ENCODE measurements at places on chromosomes 5 and 9.

- no peak for DNase-seq
Observed at GRCh38 chr9:7439355-7439995, 360.1 kb downstream of the DMAC1 start.

DNA sequence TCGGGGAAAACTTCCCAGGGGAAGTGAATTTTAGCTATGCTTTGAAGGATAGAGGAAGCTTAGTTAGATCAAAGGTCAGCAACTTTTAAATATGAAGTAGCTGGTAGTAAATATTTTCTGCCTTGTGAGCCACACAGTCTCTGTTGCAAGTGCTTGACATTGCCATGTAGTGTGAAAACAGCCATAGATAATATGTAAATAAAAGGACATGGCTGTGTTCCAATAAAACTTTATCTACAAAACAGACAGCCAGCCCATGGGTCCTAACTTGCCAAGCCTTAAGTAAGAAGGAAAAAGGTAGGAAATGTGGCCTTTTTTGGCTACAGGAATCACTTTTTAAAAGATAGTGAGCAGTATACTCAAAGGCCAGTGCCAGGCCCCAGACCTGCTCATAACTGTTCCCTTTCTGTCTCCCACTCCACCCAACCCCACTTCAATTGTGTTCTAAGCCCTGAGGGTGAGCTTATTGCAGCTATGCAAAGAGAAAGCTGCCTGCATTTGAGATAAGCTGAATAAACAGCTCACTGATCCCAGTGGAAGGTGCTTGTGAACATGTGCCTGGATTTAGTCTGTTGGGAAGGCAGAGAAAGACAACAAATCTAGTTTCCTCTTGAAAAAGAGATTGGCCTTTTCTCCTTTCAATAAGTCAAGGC lies 113.0 kb upstream of the TRIM32 start:
- no peak for DNase-seq

DNA sequence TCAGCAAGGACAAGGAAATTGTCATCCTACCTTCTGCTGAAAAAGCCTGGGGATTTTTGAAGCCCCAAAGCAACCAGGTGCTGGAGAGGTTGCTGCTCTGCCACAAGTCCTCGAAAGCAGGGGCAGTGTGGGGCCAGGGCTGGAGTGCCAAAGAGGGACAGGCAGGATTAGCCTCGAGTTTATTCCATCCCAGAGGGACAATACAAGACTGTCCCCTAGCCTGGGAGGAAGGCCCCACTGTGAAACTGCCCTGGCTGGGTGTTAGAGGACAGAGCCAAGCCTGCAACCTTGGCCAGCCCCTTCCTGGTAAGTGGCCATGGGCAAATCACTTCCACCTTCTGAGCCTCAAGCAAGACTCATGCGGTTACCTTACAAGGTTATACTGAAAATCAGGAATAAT lies 55.1 kb downstream of the WHRN start:
- no peak for DNase-seq

DNA sequence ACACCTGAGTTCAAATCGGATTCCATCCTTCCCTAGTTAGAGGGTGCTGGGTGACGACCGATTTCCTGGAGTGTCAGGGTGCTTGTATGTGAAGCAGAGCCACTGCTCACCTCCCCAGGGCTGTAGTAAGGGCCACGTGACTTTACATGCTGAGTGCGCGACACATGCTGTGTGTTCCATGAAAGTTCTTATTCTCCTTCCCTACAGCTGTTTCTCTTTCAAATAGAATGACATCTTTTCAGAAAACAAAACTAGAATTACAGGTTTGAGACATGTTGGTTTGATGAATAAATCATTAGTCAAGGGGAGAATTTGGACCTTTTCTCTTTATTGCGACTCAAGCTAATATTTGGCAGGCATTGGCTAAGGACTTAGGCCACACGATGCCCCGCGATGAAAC lies 113.1 kb downstream of the JMY start:
- DNase-seq, result no peak

DNA sequence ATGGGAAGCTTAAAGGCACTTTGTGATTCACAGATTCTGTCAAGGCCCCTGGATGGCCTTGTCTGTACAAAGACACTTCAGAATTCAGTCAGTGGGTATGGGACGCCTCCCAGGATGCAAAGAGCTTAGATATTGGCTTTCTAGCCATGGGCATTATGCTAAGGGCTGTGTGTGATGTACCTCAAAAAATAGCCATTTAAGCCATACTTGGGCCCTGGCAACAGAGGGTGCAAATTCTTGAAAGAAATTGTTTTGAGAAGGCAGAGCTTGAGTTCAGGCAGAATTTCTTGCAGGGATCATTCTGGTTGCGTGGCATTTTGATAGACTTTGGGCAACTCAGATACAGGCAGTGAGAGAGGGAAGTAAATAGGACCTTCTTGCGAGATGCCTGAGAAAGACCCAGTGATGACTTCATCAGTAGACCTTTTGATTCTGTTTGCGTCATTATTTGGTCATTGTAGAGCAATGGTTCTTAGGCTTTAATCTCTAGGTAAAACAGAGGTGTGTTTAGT lies 3.9 kb downstream of the CYFIP2 start:
- no peak for DNase-seq

DNA sequence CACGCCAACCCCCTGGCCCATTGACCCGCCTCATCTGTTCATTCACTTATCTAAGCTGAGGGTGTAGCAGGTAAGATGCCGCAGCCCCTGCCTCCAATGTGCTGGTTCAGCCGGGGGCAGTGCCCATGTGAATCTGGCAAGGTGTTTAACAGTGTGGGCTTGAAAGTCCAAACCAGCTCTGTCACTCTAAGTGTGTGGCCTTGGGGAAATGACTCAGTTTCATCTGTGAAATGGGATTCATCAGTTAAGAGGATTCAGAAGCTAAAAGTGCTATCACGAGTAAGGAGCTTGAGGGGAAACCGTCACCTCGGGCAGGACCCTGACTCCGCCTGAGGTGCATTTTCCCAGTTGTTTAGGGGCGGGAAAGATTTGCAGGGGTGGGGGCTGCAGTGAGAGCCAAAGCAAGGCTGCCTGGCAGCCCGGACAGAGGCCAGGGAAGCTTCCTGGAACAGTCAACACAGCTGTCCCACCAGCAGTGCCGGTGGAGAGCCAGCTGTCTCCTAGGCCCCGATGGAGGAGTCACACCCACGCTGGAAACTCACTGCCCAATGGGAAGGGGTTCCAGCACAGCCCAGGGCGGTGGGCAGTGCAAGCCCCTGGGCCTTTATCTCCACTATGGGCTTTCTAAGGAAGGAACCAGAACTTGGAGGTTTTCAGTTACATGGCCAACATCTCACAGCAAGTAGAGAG lies 9.7 kb upstream of the URM1 start:
- DNase-seq, result no peak

GRCh38 chr5:128905568-128906110 lies 59.6 kb upstream of the SLC27A6 start:
- DNase-seq, result no peak

- DNase-seq, result no peak
Observed at GRCh38 chr9:94741866-94742265, 15.4 kb downstream of the AOPEP start.

DNA sequence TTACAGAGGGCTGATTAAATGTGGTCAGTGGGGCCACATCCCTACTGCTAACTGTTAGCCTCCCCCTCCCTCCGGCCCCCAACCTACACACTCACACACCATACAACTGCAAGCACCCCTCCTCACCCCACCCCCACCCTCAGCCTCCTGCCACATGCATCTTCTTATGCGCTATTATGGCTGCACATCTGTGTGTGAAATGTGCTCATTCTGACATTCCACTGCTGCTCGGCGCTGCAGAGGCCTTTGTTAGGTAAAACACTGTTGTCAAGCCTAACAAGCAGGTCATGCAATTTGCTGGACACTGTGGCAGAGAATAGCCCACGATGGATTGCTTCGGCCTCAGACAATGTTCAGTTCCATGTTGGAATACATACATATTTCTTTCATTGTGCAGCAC lies 173.6 kb downstream of the NR2F1-AS1 start:
- no peak for DNase-seq

DNA sequence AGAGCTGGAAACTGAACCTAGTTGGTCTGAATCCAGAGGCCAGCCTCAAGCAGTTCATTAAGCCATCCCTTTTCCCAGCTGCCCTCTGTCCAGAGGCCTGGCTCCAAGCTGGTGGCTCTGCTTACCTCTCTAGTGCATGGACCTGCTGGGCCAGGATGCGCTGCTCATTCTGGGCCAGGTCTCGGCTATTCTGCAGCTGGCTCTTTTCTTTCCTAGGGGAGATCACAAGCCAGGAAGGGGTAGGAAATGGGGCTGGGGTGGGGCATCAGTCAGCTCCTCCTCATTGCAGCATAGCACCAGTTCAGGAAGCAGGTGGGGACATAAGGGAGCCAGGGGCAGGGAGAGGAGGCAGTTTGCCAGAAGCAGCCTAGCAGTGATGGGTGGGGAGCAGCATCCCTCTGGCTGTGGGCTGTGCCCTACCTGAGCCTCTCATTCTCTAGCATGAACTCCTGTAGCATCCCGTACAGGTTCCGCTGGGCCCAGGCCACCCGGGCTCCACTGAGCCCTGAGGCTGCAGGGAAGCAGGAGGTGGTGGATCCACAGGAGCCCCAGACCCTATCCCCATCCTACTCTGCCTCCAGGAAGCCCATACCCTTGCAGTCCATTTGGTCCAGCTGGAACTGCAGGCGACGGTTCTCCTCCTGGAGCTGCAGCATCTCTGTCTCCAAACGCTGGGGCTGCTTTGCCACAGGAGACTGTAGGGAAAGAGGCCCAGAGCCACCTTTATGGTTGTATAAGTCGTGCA lies 5.2 kb downstream of the KIF12 start:
- no peak for DNase-seq

Data from stimulated activated CD8-positive, alpha-beta memory T cell treated with anti-CD3 and anti-CD28 coated beads, Interleukin-2, amount 100 ng/mL, for 1 hour (primary cell).